ENCODE measurements at places on chromosomes 3 and 15.

DNA sequence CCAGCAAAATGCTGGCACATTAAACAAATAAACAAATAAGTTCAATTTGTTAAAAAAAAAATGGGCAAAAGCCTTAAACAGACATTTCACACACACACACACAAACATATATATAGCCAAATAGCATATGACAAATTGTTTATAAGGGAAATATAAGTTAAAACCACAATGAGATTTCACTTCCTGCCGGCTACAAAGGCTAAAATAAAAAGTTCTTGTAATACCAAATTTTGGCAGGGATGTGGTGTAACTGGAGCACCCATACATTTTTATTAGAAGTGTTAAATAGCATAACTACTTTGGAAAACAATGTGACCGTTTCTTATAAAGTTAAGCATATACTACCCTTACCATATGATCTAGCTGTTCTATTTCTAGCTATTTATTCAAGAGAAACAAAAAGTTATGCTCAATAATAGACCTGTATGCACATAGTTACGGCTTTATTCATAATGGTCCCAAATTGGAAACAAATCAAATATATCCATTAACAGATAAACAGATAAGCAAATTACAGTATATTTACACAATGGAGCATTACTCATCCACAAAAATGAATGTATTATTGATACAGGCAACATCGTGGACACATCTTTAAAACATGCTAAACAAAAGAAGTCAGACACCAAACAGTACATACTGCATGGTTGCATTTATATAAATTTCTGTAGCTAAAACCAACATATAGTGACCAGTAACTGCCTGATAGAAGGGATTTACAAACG lies 93.9 kb downstream of the EOMES start:
- DNase-seq: no peak

DNA sequence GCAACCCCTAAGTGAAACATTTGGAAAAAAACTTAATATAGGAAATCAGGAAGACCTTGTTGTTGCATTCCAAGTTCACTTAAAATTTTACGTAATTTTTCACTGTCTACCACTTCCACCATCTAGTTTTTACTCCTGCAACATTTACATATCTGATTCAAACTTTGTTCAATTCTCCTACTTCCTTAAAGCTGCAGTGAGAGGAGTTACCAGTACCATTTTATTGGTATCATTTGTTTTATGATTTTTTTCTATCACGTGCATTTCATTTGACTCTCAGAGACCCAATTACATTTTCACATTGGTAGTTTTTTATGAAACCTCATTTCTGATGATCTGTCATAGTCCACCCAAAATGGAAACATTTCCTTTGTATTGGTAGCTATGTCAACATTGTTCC lies 284.9 kb upstream of the MDFIC2 start:
- DNase-seq: no peak

GRCh38 chr3:197093871-197094270 lies 64.3 kb upstream of the MELTF start:
- no peak for DNase-seq

- DNase-seq: no peak
Observed at GRCh38 chr15:64776402-64776786, 1.0 kb upstream of the RBPMS2 start.

DNA sequence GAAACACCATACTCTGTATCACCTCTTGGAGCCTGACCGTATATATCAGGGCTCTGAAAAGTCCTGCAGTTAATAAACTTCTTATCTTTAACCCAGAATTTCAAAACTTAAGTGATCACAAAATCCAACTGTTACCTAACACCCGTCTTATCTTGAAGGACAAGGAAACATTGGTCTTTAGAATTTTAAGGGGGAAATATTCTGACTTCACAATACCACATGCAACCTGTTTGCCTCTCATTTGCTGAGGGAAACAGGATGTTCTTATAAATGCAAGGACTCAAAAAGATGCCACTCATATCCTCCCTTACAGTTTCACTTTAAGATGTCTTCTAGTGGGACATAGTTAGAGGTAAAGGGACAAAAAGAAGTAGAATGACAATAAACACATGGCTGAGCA lies 67.9 kb downstream of the CRTC3 start:
- DNase-seq: no peak

DNA sequence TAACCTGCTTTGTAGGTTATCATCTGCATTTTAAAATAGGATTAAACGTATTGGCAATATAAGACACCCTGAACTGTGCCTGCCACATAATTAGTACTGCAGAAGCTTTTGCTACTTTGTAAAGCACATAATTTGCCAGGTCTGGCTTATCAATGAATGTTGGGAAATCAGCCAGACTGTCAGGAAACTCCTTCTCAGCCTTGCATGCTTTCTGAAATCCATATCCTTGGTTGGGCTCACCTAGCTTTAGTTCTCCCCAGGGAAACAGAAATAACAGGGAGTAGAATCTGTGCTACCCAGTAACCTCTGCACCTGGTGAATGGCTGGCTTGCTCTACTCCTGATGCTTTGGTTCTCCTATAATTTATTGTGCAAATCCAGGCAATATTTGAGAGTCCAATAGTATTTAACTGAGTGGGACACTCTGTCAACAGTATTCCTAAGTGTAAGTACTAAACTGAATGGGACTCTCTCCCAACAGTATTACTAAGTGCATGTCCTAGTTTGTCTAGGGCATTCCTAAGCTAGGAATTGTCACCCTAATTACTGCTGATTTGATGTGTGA lies 354.5 kb downstream of the WDR72 start:
- DNase-seq: no peak

DNA sequence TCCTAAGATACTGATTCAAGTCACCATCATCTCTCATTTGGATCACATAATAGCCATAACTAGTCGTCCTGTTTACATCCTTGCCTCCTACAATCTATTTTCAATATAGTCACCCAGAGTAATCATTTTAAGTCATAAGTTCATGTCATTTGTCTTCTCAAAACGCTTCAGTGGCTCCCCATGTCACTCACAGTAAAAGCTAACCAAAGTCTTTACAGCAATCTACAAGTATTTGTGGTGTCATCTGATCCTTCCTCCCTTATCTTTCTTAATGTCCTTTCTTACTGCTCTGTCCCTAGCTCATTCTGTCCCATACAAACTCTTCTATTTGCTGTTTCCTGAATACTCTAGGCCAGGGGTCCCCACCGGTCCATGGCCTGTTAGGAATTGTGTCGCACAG lies 28.8 kb downstream of the GBE1 start:
- DNase-seq: no peak

GRCh38 chr15:58852347-58852746 lies 81.1 kb downstream of the SLTM start:
- DNase-seq: no peak

- DNase-seq: no peak
Observed at GRCh38 chr15:70494852-70495571, 268.3 kb downstream of the UACA start.

GRCh38 chr3:161821591-161821990 lies 325.0 kb downstream of the OTOL1 start:
- no peak for DNase-seq

- no peak for DNase-seq
Observed at GRCh38 chr3:150180334-150180733, 209.6 kb upstream of the PFN2 start.

All from cortex of kidney (tissue), 1 donor.